Stimulated activated CD4-positive, alpha-beta T cell treated with anti-CD3 and anti-CD28 coated beads, Interleukin-1b, Interleukin-23, amount 100 ng/mL, for 1 hour (primary cell): ENCODE measurements at places on chromosomes 6 and 20.

GRCh38 chr6:84696166-84696565 lies 68.2 kb downstream of the TBX18 start:
- DNase-seq: no peak

DNA sequence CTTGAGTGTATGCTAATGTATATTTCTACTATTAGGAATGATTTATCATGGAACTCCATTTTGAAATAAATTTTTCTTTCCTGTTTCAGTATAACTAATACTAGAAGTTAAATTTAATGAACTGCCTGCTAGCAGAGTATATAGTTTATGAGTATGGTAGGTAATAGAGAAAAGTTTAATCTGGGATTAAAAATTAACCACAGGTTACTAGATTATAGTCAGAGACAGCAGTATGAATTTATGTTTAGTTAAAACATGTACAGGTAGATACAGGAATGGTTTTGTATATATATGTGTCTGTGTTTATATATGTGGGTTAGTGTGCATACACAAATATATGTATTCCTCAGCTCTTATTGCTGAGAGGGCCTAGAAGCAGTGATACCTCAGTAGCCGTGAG lies 32.3 kb downstream of the CD2AP start:
- no peak for DNase-seq

DNA sequence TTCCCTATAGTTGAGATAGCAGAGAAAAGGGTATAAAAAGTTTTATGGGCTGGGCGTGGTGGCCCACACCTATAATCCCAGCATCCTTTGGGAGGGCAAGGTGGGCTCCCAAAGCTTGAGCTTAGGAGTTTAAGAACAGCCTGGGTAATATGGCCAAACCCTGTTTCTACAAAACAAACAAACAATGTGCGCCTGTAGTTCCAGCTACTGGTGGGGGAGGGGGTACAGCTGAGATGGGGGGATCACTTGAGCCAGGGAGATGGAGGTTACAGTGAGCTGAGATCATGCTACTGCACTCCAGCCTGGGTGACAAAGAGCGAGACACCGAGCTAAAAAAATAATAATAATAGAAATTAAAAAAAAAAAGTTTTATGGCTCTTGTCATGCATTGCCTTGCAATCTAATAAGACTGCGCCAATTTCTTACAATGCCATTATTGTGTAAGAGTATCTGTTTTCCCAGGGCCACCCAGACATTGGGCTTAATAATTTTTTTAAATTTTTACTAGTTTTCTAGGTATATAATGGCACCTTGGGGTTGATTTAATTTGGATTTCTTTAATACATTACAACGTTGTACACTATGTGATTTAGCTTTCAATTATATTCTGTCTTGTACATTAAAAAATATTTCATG lies 3.9 kb downstream of the ACSS2 start:
- no peak for DNase-seq

- DNase-seq: no peak
These were observed 46.3 kb upstream of the HS3ST5 start for GRCh38 chr6:114389111-114389510.
